Renal cortical epithelial cell (primary cell): ENCODE measurements at places on chromosomes 3 and 15. TPM values are rescaled to one million over a fixed set of nuclear protein-coding genes. Genes with fewer than 3 reads are reported as not detected.

KIF15 gene
- 1.6 and 4.5 TPM in 2 replicates for total RNA-seq

BCL2A1 gene
- total RNA-seq, result 9.9 TPM in 1 of 2 replicates, not detected in the other

SLC22A13 gene
- 0.25 TPM in 1 of 2 replicates, not detected in the other for total RNA-seq

- DNase-seq, result peak; percentile 17
Measured at GRCh38 chr3:165464736-165465135, 268.6 kb upstream of the SLITRK3 start.

DNA sequence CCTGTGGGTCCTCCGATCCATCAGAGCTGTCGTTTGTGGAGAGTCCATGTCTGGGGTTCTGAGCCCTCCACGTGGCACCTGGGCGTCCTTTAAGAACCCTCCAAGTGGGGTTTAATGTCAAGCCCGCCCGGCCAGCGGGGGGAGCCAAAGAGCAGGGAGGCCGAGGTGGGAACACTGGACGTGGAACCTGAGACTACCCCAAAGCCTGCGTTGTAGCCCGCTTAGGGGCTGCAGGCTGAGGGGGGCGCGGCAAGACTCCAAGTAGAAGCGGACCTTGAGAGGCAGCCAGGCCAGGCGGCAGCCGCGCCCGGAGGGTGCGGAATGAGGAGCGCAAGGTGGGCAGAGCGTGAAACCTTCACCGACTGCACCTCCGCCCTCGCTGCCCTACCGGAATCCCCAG is 126.2 kb upstream of the ATP10A start:
- DNase-seq, result no peak

DNA sequence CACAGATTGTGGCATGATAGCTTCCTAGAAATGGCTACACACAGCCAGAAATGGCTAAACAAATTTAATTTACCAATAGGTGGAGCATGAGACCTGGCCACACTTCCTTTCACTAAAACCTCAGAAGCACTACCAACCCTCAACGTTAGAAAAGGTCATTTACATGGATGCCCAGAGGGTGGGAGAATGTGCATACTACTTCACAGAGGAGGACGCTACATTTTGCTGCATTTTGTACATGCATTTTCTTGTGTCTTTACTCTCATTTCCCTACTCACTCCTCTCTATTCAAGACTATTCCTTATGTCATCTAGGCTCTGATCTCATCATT is 40.1 kb downstream of the C2CD4B start:
- peak; percentile 21 for DNase-seq

GRCh38 chr3:177484206-177484605 is 286.9 kb upstream of the TBL1XR1 start:
- DNase-seq, result no peak

- no peak for DNase-seq
Measured at GRCh38 chr3:115111632-115112031, 35.5 kb downstream of the ZBTB20 start.
